ENCODE measurements at places on chromosomes 16 and 17.
A peak's percentile ranks its signal among the peaks of the same experiment; 100 is the strongest.

DNA sequence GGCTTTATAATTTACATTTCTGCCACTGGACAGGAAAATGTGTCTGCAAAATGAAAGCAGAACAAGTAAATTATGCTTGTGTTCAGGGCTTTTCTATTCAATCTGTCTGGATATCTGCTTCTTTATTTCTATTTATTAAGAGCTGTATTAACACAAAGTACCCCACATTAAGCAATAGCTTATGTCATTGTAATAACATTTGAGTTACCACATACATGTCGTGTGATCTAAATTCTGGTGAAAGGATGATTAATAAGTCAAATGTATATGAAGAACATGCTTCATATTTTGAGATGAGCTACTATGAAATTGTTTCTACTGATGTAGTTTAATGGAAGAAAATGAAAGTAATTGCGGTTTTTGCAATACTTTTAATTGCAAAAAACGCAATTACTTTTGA, 238.2 kb downstream of the KCNJ2 start:
- DNase-seq = no peak

- no peak for DNase-seq
These were observed 47.1 kb downstream of the CNGB1 start for GRCh38 chr16:57923841-57924240.

DNA sequence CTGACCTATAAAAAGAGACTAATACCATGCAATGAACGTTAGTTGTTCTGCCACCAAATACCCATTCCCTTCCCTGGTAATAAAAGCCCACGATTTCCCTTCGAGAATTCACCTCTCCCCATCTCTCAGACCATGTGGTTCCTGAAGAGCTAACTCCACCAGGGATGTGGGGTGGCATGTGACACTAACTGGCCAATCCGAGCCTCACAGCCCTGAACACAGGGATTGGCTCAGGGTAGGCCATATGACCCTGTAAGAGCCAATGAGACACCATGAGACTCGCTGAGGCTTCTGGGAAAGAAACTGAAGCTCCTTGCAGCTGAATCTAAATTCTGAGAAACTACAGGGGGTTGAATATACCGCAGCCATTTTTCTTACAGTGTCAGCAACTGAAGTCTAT, 21.1 kb downstream of the HELZ start:
- no peak for DNase-seq

GRCh38 chr16:86531641-86532525, 21.6 kb downstream of the FOXF1 start:
- DNase-seq = no peak

DNA sequence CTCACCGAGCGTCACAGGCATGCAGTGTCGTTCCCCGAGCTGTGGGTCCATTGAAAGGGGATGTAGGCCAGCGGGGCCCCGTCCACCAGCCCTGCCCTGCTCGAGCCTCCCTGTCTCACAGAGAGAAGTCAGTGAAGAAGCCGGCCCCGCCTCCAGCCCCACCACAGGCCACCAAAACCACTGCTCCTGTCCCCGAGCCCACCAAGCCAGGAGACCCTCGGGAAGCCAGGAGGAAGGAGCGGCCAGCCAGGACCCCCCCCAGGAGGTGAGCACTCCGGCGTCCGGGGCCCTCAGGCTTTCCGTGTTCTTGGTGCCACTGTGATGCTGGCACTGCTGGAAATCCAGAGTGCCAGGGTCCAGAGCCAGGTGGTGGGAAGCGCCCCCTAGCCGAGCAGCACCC, 13.9 kb upstream of the IL17C start:
- DNase-seq = no peak

DNA sequence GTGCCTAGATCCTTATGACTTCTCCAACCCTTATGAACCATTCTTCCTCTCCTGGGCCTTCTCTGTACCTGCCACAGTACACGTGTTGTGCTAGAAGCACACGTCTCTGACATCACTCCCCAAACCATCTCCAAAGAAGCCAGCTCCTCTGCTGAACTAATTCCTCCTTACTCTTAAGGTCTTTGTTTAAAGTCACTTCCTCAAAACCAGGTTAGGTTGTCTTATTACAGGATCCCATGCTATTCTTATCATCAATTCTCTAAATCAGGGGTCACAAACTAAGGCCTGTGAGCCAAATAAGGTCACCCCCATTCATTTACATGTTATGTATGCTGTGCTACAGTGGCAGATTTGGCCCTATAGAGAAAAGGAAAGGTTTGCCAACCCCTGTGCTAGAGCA, 4.0 kb downstream of the SUPT6H start:
- DNase-seq = no peak

DNA sequence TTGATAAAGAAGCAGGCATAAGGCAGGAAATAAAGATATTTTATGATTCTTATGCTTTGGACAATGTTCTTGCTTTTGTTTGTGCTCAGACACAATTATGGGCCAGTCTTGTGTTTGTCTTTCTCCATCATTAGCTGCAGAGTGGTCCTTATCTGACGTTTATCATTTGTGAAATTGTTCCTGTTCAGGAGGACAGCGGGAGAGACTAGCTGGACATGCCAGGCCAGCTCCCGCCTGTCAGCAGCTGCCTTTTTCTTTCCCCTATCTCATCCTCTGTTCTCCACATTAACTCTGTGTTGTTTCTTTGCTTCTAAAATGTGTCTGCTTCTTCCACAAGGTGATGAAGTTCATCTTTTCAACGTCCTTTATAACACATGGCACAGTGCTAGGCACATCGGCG, 333.5 kb downstream of the NPIPA8 start:
- no peak for DNase-seq

DNA sequence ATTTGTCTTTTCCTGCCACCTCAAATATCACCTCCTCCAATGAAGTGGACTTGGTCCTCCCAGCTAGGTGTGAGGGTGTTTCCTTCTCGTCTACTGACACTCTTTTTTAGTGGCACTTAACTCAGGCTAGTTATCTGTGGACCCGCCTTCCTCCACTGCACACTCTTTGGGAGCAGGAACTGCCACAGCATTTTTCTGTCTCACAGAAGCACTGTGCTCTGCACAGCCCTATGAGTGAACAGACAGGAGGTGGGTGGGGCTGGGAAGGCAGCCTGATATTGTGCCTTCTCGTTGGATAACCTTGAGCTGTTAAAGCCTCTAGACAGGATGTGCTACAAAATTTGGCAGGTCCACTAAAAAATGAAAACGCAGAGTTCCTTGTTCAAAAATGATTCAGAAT, 31.9 kb upstream of the HOXB13 start:
- no peak for DNase-seq

GRCh38 chr16:24309258-24310142, 53.4 kb downstream of the CACNG3 start:
- DNase-seq = no peak

DNA sequence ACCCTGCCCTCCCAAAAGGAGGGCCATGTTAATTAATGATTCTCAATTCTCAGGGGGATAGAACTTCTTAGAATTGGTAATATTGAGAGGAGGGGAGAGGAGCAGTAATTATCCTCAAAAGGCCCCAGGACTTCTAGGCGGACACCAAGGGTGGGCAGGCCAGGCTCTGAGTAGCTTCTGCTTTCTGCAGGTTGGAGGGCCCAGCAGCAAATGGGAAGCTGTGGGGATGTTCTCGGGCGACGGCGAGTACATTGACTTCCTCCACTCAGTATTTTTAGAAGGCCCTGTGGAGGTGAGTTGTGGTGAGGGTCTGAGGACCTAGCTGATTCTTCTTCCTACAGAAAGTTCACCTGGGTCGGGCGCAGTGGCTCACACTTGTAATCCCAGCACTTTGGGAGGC, 57.5 kb downstream of the DNAH2 start:
- no peak for DNase-seq

DNA sequence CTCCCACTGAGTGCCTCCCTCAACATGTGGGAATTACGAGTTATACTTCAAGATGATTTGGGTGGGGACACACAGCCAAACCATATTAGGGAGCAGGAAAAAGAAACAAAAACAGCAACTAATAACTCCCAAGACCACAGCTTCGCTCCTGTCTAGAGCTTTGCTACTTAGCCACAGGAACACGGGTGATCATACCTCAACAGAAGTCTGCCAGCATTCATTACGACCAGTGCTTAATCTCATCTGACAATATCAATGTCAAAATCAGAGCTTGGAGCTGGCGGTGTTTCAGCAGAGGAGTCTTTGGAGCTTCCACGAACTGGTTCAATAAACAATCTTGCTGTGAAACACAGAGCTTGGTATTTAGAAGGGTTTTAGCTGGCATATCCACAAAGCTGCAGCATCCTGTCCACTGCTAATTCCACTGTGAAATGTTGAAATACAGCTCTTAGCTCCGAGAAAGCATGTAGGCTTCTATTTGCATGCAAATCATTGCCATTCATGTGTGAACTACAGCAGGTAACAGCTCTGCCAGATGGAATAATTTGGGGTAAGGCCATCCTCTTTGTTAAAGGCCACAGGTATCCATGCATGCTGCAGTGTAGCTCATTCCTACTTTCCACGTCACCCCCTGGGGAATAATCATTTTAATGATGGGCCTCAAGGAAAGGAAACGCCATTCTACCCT, 128.4 kb upstream of the GOT2 start:
- no peak for DNase-seq

DNA sequence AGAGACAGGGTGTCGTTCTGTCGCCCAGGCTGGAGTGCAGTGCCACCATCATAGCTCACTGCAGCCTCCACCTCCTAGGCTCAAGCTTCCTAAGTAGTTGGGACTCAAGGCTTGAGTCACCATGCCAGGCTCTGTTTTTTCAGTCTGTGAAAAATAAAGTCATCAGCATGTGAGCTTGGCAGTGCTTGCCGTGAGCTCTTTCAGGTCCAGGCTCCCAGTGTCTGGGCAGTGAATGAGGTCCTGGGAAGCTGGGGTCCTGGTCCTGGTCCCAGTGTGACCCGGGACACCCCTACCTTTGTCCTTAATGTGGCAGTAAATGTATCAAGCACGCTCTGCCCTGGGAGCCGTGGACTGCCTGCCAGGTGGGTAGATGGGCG, 22.9 kb upstream of the RPL13 start:
- DNase-seq = no peak

DNA sequence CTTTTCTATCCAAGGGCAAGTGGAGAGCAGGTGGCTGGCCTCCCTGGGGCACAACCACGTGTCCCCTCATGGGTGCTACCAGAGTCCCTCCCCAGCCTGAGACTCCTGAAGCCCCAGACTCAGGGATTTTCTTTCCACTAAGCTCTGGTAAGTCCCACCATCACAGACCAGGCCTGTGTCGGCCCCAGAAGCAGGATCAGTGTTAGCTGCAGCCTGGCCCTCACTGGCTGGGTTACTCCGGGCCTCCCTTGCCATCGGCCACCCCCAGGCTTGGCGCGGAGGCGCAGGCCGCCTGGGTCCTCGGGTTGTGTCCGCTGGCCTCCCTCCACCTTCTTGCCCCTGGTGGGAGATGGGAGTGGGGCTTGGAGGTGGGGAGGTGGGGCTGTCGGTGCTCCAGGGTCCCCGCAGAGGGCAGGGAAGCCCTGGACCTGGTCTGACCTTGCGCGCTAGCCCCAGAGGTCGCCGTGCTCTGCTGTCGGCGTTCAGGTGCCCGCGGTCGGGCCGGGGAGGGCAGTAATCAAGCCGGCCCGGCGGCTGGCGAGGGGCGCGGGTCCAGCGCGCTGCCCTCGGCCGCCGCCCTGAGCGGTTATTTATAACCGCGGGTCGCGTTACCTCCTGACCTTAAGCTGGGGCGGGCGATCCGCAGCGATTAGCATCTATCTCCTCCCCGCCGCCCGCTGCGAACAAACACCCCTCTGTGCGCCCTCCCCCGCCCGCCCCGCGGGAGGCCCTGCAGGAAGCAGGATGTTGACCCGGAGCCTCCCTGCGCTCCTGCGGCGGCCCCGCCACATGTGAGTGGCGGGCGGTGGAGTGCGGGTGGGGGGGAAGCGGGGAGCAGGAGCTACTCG, 78.1 kb upstream of the TOB1 start:
- DNase-seq = peak; percentile 75

DNA sequence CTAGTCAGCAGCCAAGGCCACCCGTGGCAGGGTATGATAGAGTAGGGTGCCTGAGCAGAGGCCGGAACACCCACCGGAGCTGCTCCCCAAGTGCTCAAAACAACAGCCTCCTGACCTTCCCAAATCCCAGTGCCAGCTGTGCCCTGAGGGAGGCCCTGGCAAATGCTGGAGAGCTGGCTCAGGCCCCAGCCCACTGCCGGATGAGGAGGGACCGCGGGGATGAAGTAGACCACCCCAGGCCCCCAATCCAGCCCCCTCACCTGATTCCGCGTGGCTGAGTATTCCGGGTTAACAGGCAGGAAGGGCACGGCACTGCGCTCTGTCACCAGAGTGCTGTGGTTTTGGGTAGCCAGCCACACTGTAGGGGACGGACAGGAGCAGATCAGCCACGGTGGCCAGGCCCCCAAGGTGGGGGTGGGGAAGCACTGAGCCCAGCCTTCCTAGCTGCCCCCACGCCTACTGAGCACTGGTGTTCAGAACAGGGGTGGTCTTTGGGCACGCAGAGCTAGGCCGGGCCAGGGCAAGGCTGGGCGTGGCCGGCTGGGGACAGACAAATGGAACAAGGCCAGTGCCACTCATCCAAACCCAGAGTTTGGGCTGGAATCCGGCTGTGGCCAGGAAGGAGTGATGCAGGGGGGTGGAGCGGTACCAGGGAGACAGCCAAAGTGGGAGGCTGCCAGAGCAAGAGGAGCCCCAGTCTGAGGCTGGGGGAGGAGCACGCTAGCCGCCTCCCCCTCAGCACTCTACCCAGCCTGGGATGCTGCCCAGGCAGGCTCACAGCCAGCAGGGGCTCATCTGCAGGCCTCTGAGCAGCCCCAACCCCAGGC, 9.1 kb downstream of the TP53I13 start:
- no peak for DNase-seq

GRCh38 chr17:37197336-37197735, 178.4 kb upstream of the C17orf78 start:
- no peak for DNase-seq

- no peak for DNase-seq
These were observed 36.3 kb downstream of the ADGRG5 start for GRCh38 chr16:57578521-57579360.

DNA sequence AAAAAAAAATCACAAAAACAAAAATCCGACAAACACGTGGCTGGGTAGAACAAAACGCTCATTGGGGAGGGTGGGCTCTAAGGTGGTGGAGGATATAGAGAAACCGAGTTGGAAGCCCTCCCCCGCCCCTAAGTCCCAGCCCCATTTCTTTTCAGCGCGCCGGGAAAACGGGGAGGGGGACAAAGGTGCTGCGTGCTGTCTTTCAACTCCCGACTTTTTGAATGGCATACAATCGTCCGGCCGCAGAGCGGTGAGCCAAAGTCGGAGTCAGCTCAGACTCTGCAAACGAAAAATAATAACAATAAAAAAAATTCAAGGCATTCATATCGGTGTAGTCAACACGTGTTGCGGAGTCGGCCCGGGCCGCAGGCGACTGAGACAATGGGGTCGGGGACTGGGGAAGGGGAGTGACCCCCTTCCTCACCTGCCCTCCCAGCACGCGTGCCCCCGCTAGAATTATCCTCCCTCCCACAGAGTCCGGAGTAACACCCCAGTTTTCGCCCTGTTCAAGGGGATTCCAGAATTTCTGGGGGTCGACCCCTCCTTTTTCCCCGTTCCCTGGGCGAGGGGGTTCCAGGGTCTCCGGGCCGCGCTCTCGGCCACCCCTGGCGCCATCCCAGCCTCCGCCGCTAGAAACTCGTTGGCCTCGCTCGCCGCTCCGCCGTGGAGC, 1.7 kb upstream of the IGF2BP1 start:
- no peak for DNase-seq
